GM12891 (cell line): ENCODE measurements at places on chromosomes 1 and 21.

- no peak for DNase-seq
These were observed 184.5 kb upstream of the EDN2 start for GRCh38 chr1:41668967-41669366.

DNA sequence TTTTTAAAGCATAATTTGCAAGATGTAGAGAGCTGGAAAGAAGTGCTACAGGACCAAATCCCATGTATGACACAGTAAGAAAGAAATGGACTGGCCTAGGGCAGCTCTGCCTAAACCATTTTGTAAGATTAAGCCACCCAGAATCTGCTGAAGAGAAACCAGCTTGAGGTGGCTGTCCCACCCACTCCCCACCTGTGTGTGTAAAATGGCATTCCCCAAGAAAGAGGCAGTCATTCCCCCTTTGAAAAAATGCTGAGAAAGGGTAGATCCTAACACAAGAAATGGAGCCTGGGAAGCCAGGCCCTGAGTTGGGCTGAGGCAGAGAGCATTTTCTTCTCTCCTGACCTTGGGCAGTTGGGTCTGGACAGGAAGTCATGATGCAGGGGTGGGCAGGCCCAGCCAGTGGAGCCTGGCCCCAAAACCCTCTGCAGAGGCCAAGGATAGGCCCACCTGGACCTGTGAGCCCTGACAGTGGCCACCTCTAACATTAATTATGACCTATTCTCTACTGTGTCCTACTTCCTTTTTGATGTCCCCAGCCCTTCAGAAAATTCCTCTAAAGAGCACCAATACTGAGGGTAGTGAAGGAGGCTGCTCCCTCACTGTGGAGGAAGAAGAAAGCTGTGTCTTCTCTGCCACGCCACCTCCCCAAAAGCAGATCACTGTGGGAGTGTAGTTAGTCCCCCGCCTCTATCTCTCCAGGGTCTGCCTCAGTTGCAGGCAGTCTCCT is 94.0 kb downstream of the EDEM3 start:
- no peak for DNase-seq

- DNase-seq: no peak
These were observed 36.4 kb downstream of the LYPLAL1 start for GRCh38 chr1:219210067-219210466.

GRCh38 chr1:234234199-234234598 is 139.1 kb upstream of the COA6 start:
- no peak for DNase-seq

- DNase-seq: no peak
These were observed 27.5 kb upstream of the TCEA3 start for GRCh38 chr1:23452011-23452411.

GRCh38 chr1:147895123-147895522 is 7.5 kb upstream of the GJA8 start:
- DNase-seq: no peak
